Right ventricle myocardium inferior (tissue), 1 donor: ENCODE measurements at places on chromosomes 1 and 21.

DNA sequence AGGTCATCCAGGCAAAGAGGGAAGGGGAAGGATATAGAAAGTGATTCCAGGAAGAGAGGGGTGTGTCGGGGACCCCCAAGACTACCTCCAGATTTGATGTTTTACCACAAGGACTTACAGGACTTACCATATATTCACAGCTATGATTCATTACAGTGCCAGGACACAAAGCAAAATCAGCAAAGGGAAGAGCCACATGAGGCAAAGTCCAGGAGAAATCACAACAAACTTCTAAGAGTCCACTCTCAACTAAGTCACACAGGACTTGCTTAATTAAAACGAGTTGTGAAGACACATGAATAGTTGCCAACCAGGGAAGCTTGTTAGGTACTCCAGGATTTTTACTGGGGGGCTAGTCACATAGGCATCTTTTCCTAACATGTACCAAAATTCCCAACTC is 217.3 kb downstream of the TTLL7 start:
- no peak for DNase-seq

GRCh38 chr21:44057960-44058651 is 46.0 kb downstream of the TRAPPC10 start:
- DNase-seq = no peak

DNA sequence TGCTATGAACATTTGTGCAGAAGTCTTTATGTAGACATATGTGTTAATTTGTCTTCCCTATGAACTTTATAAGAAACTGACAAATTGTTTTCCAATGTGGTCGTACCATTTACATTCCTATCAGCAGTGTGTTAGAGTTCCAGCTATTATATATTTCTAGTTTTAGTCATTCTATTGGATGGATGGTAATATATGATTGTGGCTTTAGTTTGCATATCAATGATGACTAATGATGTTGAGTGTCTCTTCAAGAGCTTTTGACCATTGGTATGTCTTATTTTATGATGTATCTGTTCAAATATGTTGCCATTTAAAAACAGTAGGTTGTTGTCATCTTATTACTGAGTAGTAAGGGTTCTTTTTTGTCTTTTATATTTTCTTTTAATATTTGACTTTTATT is 16.2 kb upstream of the ZNF326 start:
- DNase-seq = no peak

DNA sequence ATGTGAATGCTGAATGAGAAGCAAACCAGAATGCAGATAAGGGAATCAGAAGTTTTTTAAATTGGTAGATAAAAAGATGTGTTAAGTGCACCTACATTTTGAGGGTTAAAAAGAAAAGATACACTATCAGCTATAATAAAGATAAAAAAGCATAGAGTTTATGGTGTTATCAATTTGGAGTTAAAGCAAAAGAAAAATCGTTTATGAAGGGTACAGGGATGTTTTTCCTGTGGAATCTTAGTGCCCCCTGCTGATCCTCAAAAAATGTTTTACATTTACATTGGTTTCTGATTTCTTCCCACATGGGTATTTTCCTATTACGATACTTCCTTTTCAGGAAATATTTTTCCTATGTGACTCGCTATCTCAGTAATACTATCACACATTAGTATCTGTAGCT is 293.5 kb downstream of the MRPL39 start:
- no peak for DNase-seq

- no peak for DNase-seq
Observed at GRCh38 chr1:102941366-102941947, 166.9 kb downstream of the COL11A1 start.
